ENCODE measurements at places on chromosomes 3 and 15.

DNA sequence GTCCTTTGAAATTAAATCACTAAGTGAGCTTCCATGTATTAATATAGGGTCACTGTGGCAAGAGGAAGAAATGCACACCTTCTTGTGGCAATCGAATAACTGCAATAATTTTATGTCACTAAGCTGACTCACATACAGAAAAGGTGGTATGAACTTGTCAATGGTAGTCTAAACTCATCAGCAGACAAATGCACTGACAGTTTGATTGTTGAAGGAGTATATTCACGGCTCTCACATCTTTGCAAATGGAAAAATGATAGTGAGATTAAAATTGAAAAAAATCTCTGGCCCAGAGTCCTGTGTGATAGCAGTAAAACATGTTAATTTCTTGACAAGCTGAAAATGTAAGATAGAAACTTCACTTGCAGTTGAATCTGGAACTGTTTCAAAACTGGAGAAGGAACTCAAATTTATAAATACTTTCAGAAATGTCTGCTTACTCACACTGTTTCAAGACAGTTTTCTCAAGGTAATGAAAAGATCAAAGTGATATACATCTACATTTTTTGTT is 215.8 kb upstream of the CADM2 start:
- no peak overlapping the region for H3K4me3 ChIP-seq
- no peaks in the 10 kb centered on the region for H3K36me3 ChIP-seq
- H3K4me1 ChIP-seq, result no peaks in the 10 kb centered on the region
- no peak for DNase-seq

GRCh38 chr15:70704166-70704565 is 59.2 kb downstream of the UACA start:
- H3K4me3 ChIP-seq, result no peak overlapping the region
- no peaks in the 10 kb centered on the region for H3K36me3 ChIP-seq
- peaks cover 13% of the 10 kb centered on the region for H3K4me1 ChIP-seq
- H3K27me3 ChIP-seq, result no peaks in the 10 kb centered on the region
- DNase-seq, result no peak

DNA sequence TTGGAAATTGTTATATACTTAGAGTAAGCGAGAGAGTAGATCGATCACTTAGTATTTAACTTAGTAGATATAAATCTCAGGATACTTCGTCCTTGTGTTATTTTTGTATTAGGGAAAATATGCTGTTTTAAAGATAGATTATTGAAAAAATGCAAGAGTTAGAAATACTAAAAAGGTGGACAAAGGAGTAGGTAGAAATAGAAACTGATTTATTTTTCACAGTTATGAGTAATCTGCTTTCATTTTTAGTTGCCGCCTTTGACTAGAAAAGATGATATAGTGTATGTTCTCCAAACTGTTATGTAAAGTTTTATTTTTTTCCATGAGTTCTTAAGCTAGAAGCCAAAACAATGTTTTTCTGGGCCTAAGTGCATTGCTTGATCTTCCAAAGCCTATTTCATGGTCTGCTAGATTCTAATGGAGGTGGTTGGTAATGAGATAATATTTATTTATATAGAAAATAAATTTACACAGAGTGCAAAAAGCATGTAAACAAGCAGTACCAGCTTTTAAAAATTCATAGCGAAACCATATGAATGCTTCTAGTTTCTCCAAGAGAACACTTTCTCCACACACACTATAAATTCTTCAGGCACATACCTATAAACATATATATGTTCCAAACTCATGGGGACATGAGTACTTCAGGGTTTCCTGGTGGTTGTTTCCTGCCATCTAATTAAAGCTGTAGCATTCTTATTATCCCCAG is 61.1 kb downstream of the DIPK2A start:
- H3K27ac ChIP-seq, result no peak overlapping the region
- no peaks in the 10 kb centered on the region for H3K27me3 ChIP-seq
- H3K4me1 ChIP-seq, result no peaks in the 10 kb centered on the region

- no peaks in the 10 kb centered on the region for H3K27me3 ChIP-seq
- no peak for DNase-seq
- peak overlapping the region; percentile 95 for H3K27ac ChIP-seq
- H3K4me3 ChIP-seq, result no peak overlapping the region
- no peaks in the 10 kb centered on the region for H3K36me3 ChIP-seq
Observed at GRCh38 chr3:52046186-52046901, 10.0 kb downstream of the DUSP7 start.

DNA sequence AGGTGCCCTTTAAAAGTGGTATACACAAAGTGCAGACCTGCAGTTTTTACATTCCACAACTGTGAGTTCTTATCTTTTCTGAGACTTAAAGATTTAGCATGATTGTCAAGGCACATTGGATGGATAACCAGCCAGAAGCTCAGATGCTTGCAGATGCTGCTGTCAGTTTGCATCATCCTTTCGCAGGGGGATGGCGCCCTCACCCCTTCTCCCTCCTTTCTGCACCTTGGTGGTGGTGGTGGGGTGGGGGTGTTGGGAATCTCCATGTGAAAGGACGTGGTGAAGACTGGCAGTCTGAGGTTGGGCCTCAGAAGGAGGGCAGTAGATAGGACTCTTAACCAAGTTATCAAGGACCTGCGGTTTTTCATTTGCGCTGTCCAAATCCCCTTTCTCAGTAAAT is 309.6 kb upstream of the SEMA6D start:
- H3K36me3 ChIP-seq, result no peaks in the 10 kb centered on the region
- no peak for DNase-seq

GRCh38 chr3:81694662-81695061 is 66.8 kb downstream of the GBE1 start:
- no peak overlapping the region for H3K4me3 ChIP-seq
- H3K4me1 ChIP-seq, result no peaks in the 10 kb centered on the region
- no peaks in the 10 kb centered on the region for H3K27me3 ChIP-seq
- no peak overlapping the region for H3K27ac ChIP-seq

- peaks cover 34% of the 10 kb centered on the region for H3K4me1 ChIP-seq
- H3K36me3 ChIP-seq, result no peaks in the 10 kb centered on the region
- H3K27me3 ChIP-seq, result no peaks in the 10 kb centered on the region
- H3K27ac ChIP-seq, result no peak overlapping the region
Observed at GRCh38 chr15:59329570-59330350, 42.9 kb downstream of the MYO1E start.

DNA sequence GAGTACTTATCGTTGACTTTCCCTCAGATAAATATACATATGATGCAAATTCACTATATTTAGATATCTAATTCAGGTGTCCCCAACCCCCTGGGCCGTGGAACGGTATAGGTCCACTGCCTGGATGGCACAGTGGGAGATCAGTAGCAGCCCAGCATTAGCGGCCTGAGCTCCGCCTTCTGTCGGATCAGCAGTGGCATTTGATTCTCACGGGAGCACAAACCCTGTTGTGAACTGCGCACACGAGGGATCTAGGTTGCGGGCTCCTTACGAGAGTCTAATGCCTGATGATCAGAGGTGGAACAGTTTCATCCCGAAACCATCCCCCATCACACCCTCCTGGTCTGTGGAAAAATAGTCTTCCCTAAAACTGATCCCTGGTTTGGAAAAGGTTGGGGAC is 6.9 kb downstream of the KNL1 start:
- no peak overlapping the region for H3K27ac ChIP-seq
- DNase-seq, result no peak
- H3K27me3 ChIP-seq, result no peaks in the 10 kb centered on the region
- H3K36me3 ChIP-seq, result no peaks in the 10 kb centered on the region
- no peaks in the 10 kb centered on the region for H3K4me1 ChIP-seq
- H3K4me3 ChIP-seq, result no peak overlapping the region

DNA sequence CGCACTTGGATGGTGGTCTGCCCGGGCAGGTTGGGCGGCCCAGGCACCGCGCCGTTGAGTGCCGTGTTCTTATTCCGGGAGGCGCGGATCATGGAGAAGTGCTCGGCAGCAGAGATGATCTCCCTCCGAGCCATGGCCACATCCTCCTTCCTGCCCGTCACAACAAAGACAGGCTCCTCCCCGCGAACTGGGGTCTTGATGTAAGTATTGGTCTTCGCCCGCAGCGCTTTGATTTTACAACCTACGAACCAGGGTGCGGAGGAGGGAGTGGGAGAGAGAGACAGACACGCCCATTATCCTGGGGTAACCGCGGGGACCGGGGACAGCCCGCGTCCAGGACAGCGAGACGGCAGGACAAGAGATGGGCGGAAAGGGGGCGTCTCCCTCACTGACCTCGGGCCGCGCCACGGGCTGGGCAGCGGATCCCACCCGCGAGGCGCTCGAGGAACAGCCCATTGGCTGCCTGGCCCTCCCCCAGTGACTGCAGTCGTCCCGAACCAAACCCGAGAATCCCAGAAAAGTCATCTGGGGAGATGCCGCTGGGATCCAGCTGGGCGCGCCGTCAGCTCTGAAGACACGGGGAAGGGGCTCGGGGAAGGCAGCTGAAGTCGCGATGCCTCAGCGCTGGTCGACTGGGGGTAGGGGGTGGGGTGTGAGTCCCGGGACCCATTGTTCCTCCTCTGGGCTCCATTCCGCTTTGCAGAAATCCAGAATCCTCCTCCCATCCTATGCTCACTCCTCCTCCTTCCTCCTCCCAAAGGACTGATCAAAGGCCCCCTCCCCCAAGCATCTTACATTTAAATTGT is 1.2 kb downstream of the MEX3B start:
- no peaks in the 10 kb centered on the region for H3K36me3 ChIP-seq
- peak overlapping the region; percentile 62 for H3K4me3 ChIP-seq
- H3K4me1 ChIP-seq, result peaks cover 40% of the 10 kb centered on the region
- DNase-seq, result no peak
- H3K27ac ChIP-seq, result peak overlapping the region; percentile 90

- no peak overlapping the region for H3K4me3 ChIP-seq
- H3K36me3 ChIP-seq, result no peaks in the 10 kb centered on the region
- H3K4me1 ChIP-seq, result no peaks in the 10 kb centered on the region
Observed at GRCh38 chr3:60096403-60096802, 1046.6 kb upstream of the CFAP20DC start.

GRCh38 chr3:179005213-179005612 is 66.4 kb downstream of the ZMAT3 start:
- H3K36me3 ChIP-seq, result no peaks in the 10 kb centered on the region
- DNase-seq, result no peak
- no peaks in the 10 kb centered on the region for H3K27me3 ChIP-seq
- no peaks in the 10 kb centered on the region for H3K4me1 ChIP-seq

DNA sequence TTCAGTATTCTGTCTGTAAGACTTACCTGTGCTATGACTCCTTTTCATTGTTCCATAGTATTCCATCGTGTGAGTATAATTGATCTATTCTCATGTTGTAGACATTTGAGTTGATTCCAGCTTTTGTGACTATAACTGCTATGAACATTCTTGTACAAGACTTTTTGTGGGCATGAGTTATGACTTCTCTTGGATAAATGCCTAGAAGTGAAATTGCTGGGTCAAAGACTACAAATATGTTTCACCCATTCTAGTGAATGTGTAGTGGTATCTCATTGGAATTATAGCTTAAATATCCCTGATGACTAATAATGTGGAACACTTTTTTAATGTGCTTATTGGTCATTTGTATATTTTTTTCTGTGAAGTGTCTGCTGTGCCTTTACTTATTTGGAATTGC is 27.6 kb upstream of the NPHP3 start:
- H3K27ac ChIP-seq, result no peak overlapping the region
- H3K4me1 ChIP-seq, result no peaks in the 10 kb centered on the region
- no peak for DNase-seq

GRCh38 chr15:61033940-61034677 is 195.0 kb downstream of the RORA start:
- H3K36me3 ChIP-seq, result no peaks in the 10 kb centered on the region
- H3K27me3 ChIP-seq, result no peaks in the 10 kb centered on the region
- peak overlapping the region; percentile 25 for H3K27ac ChIP-seq
- no peak overlapping the region for H3K4me3 ChIP-seq
- peaks cover 26% of the 10 kb centered on the region for H3K4me1 ChIP-seq

DNA sequence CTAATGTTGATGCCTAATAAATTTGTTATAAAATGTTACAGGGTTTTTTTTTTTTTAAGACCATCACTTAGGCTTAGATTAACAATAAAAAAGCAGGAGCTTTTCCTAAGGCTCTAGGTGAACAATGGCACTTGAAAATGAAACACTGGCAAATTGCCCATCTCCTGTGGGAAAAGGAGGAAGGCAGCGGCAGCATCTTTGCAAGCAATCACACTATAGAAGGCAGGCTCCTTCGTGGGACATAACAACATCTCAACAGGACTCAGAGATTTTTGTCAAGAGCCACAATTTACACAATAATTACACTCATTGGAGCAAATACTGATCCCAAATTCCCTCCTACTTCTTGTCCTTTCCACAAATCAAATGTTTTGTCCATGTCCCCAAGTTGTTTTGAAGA is 646.7 kb downstream of the ROBO2 start:
- H3K4me1 ChIP-seq, result no peaks in the 10 kb centered on the region
- no peak for DNase-seq
- no peaks in the 10 kb centered on the region for H3K27me3 ChIP-seq
- no peaks in the 10 kb centered on the region for H3K36me3 ChIP-seq
- no peak overlapping the region for H3K27ac ChIP-seq

DNA sequence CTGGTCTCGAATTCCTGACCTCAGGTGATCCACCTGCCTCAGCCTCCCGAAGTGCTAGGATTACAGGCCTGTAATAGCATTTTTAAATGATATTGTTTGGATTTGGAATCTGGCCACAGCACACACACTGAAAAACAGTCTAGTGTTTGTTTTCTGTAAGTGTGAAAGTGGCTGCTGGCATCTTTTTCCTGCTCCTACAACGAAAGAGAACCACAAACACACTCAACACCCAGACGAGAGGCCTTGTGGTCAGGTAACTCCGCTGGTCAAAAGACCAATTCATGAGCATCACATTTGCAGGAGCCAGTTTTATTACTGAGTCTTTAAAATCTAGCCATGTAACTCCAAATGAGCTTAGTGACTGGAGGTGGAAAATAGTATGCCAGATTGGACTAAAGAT is 50.2 kb downstream of the IMPG2 start:
- H3K4me1 ChIP-seq, result no peaks in the 10 kb centered on the region
- no peak overlapping the region for H3K27ac ChIP-seq
- no peak overlapping the region for H3K4me3 ChIP-seq
- no peak for DNase-seq
- no peaks in the 10 kb centered on the region for H3K27me3 ChIP-seq
- no peaks in the 10 kb centered on the region for H3K36me3 ChIP-seq

DNA sequence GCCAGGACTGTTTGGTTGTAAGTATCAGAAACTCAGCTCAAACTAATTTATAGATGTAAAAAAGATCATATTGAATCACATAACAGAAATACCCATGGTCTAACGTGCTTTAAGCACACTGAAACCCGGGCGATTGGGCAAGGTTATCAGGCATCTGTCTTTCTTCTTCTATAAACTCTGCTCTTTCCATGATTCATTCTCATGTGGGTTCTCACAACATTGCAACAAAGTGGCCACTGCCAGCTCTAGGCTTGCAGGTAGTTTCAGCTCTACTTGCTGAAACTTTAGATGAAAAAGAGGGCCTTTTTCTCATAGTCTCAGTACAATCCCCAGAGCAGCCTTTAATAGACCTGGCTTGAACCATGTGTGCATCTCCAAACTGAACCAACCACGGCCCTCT is 456.1 kb downstream of the MFSD1 start:
- no peak for DNase-seq
- no peak overlapping the region for H3K4me3 ChIP-seq
- no peaks in the 10 kb centered on the region for H3K27me3 ChIP-seq
- no peak overlapping the region for H3K27ac ChIP-seq

DNA sequence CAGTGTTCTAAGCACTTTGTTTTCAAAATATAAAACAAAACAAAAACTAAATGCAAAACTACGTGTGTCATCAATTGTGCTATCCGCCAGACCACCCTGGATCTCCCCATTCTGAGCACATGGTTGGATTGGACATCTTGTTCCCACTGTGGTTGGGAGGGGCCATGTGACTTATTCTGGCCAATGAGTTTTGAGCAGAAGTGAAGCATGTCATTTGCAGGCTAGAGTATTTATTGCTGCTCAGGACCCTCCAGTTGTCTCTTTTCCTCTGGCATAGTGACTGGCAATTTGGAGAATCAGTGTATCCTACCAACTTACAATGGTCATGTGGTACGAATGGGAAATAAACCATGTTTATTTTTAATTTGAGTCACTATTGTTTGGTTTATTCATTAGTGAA is 70.2 kb upstream of the ST8SIA2 start:
- H3K27ac ChIP-seq, result no peak overlapping the region
- no peaks in the 10 kb centered on the region for H3K4me1 ChIP-seq
- H3K36me3 ChIP-seq, result no peaks in the 10 kb centered on the region
- H3K4me3 ChIP-seq, result no peak overlapping the region
- DNase-seq, result no peak

Data from vagina (tissue), 2 donors.